ENCODE measurements at places on chromosomes 6 and 20. TPM values are rescaled to one million over a fixed set of nuclear protein-coding genes. Genes with fewer than 3 reads are reported as not detected.

Gene HTR1E
- total RNA-seq = not detected

DNA sequence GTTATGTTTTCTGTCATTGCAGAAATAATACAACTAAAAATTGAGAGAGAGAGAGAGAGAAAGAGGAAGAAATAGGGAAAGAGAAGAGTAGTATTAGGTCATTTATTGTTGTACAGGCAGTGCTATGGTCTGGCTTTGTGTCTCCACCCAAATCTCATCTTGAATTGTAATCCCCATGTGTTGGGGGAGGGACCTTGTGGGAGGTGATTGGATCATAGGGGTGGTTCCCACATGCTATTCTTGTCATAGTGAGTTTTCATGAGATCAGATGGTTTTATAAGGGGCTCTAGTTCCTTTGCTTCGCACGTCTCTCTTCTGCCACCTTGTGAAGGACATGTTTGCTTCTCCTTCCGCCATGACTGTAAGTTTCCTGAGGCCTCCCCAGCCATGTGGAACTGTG lies 677.4 kb upstream of the CHD6 start:
- peak; percentile 4 for DNase-seq

DNA sequence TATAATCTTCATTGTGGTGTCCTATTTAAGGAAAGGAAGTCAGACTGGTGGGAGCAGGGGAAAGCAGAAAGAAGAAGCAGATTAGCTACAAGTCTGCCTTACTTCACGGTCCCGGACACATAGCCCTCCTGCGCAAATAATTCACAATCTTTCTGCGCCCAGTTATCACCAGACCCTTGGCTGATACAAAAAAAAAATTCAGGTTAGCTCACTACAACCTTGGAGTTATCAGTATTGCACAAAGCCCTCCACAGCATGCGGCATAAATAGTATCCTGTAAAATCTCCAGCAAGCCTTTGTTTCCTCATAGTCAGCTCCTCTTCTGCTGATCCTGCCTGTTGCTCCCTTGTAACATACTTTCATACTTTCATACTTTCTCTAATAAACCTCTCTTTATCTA lies 148.6 kb upstream of the FUT9 start:
- DNase-seq = no peak

Gene EPPIN
- not detected for total RNA-seq

DNA sequence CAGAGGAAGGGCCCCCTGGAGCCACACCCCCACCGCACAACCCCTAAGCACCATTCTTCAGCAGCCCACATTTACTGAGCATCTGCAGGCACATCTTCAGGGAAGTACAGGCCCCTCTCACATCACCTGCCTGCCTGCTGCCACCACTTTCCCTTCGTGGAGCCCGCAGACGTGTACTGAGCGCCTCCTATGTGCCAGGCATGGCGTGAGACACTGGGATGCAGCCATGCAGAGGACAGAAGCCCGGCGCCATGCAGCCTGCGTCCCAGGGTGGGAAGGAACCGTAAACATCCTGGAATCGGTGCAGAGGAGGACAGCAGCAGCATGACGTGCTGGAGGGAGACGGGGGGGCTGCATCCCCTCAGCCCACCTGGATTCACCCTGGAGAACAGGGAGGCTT lies 78.1 kb downstream of the GRM4 start:
- DNase-seq = no peak

- DNase-seq = no peak
These were observed 647.0 kb upstream of the IMPG1 start for GRCh38 chr6:76719449-76719848.
